Suprapubic skin (tissue), 4 donors: ENCODE measurements at places on chromosomes 16 and 17. TPM values are rescaled to one million over a fixed set of nuclear protein-coding genes. Genes with fewer than 3 reads are reported as not detected.

The UTS2R gene
- total RNA-seq = not detected

The CIBAR2 gene
- total RNA-seq = not detected

The JPT1 gene
- total RNA-seq = 46.1 TPM

The KRTAP3-1 gene
- 95.2 TPM for total RNA-seq

The ZNHIT3 gene
- total RNA-seq = 19.7 TPM

The TMEM132E gene
- total RNA-seq = 0.08 TPM

The CYB561 gene
- total RNA-seq = 59.0 TPM

The PIRT gene
- not detected for total RNA-seq

DNA sequence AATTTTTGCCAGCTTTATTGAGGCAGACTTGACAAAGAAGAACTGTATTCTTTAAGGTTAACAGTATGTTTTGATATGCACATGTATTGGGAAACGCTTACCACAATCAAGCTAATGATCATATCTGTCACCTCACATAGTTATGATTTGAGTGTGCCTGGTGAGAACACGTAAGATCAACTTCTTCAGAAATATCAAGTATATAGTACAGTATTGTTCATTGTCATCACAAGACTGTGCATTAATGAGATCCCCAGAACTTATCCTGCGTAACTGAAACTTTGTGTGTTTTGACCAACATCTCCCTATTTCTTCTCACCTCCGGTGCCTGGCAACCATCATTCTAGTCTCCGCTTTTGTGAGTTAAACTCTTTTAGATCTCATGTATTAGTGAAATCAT lies 756.4 kb upstream of the EEF2KMT start:
- no peak for DNase-seq

DNA sequence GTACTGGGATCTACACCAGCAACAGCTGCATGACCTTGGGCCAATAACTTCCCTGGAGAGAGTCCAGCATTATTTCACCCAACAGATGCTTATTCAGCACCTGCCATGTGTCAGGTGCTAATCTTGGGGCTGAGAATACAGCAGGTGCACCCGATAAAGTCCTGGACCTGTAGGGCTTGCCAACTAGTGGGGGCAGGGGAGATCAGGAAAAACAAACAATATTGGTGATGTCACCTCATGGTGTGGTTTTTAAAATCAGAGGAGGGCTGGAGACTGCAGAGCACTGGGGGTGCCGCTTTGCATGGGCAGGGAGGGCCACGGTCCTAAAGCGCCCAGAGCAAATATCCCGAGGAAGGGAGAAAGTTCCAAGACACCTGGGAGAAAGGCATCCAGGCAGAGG lies 218.8 kb downstream of the C16orf95 start:
- DNase-seq = no peak

- DNase-seq = no peak
Measured at GRCh38 chr16:31050280-31051030, 17.1 kb downstream of the STX4 start.

DNA sequence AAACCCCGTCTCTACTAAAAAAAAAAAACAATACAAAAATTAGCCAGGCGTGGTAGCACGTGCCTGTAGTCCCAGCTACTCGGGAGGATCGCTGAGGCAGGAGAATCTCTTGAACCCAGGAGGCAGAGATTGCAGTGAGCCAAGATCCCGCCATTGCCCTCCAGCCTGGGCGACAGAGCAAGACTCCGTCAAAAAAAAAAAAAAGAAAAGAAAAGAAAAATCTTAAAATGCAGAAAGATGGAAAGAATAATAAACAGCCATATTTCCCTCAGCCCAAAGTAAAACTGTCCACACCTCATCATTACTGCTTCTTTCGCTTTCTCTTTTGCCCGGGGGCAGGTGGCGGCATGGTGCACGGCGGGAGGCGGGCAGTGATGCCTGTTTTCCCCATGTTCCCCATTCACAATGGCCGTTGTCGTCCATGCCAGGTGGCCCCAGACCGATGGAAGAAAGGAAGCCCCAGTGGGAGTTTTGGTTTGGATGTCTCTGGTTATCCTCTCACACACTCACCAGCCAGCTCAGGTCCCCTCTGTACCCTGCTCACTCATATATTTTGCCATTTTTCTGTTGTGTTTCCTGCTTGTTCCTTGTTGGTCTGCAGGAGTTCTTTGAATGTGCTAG lies 37.0 kb upstream of the PEMT start:
- no peak for DNase-seq

DNA sequence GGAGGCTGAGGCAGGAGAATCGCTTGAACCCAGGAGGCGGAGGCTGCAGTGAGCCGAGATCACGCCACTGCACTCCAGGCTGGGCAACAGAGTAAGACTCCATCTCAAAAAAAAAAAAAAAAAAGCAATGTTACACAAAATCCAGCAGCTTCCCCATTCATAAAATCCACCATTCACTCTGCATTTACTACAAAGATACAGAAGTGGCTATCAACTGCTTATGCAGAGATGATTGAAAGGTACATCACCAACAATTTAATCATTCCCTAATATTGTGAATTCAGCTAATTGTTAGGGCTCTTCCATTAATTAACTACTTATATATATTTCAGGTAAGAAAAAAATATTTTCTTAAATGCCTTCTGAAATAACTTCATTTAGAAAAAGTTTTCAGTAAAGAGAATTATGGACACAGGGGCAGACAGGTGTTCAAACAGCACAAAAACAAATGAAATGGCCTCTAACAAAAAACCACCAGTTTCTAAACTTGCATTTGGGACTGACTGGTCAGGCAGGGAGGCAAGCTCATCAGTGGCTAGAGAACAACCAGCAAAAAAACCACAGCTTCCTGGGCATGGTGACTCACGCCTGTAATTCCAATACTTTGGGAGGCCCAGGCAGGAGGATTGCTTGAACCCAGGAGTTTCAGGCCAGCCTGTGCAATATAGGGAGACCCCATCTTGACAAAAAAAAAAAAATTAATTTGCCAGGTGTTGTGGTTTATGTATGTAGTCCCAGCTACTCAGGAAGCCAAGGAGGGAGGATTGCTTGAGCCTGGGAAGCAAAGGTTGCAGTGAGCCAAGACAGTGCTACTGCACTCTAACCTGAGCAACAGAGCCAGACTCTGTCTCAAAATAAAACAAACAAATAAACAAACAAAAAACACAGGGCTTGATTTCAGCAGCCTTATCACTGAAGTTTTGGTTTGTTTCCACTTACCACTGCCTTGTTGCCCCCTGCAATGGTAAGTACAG lies 26.3 kb downstream of the ERN1 start:
- DNase-seq = no peak

DNA sequence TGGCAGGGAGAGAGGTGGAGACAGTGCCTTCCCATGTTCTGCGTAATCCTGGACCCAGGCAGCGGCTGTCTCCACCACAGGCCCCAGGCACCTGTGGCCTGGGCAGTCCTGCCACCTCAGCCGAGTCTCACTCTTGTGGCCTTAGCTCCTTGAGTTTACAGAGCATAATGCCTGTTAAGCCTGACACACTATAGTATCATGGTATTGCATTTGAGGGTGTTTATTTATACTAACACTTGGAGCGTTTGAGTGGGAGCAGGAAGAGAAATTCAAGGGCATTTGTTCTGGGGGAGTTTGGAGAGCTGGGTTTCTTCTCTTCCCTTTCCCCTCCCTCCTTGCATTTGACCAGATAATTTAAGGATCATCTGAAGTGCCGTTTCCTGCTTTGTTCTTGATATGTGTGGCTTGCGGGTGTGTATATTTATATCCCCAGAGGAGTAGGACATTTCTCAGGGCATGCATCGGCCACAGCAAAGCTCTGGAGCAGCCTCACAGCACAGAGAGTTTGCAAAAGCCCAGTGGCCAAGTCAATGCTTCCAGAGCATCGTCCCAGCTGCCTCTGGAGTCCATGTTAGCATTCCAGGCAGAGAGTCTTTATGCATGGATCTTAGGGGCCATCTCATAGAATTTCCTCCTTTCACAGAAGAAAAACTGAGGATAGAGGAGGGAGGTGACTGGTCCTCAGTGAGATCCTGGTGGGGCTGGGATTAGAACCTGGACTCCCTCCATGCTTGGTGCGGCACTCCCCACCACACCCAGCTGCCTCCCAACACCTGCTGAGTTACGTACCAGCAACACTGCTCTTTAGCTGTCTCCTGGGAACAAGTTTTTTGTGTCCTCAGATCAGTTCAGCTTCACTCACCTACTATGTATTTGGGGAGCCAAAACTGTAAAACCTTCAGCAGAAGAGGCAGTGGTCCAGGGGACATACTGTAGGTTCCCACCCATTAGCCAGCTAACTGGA lies 222.8 kb downstream of the CCDC182 start:
- DNase-seq = no peak

DNA sequence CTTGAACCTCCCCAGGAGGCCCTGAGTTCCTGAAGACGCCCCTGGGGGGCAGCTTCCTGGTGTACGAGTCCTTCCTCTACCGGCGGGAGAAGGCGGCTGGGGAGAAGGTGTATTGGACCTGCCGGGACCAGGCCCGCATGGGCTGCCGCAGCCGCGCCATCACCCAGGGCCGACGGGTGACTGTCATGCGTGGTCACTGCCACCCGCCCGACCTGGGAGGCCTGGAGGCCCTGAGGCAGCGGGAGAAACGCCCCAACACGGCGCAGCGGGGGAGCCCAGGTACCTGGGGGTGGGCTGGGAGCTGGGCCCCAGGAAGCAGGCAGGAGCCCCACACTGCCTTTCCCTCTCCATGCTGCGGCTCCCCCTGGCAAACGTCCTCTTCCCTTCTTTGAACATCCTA lies 22.0 kb downstream of the FLYWCH1 start:
- DNase-seq = no peak

GRCh38 chr17:42067371-42068091 lies 17.1 kb upstream of the C17orf113 start:
- DNase-seq = peak; percentile 78

- DNase-seq = no peak
Measured at GRCh38 chr17:78953356-78954350, 26.1 kb downstream of the LGALS3BP start.

DNA sequence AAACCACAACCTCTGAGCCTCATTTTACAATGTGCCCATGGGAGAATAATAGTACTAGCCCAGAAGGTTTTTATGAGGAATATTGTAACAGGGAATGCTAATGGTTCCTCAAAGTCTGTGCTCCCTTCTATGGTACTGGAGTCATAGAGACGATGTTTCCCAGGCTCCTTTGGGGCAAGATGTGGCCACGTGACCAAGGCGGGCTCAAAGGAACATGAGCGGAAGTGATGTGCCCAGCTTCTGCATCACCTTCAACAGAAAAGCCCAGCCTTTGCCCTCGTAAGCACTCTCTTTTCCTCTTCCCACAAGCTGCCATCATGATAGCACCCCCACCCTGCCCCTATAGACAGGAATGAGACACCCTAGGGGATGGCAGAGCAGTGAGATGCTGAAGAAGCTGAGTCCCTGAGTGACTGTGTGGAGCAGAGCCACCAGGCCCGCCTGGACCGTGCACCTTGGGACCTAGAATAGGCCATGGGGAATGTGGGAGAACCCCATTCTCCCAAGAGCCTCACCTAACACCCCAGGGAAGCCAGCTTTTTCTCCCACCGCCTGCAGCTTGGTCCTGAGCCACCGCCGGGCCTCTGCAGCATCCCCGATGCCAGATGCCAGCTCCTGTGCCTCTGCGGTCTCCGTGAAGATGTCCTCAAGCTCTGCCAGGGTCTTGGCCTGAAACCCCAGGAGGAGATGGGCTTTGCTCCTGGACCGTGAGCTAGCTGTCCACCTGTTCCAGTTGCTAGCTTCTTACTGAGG lies 22.2 kb upstream of the PIK3R6 start:
- no peak for DNase-seq

- no peak for DNase-seq
Measured at GRCh38 chr16:19218581-19218980, 50.5 kb downstream of the SYT17 start.

GRCh38 chr17:28956861-28957260 lies 5.5 kb upstream of the PHF12 start:
- no peak for DNase-seq

DNA sequence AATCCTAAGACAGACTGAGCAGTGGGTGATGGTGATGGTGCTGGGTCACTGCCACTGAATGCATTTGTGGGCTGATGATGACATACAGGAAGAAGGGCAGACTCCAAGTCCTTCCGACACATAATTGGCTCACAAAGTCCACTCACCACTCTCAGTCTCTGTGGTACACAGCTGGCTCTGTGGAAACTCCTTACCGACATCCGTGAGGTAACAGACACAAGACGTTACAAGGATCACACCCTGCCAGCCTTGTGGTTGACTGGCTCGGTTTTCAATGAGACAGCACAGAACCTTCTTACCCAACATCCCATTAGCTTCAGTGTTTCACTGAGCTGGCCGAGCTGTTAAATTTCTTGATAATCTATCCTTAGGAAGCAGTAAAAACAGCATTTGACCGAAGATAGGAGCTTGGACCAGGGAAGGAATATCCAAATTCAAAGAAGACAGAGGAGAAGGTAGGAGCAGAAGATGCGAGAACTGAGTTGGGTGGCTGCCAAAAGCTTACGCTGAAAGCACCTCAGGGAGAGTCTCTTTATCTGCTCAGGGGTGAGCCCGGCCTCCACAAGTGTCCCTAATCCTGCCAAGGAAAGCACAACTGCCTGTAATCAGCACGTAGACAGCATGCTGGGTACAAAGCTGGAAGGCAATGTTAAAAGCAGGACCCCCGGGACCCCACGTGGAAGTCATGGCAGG lies 5.5 kb upstream of the MXRA7 start:
- no peak for DNase-seq

DNA sequence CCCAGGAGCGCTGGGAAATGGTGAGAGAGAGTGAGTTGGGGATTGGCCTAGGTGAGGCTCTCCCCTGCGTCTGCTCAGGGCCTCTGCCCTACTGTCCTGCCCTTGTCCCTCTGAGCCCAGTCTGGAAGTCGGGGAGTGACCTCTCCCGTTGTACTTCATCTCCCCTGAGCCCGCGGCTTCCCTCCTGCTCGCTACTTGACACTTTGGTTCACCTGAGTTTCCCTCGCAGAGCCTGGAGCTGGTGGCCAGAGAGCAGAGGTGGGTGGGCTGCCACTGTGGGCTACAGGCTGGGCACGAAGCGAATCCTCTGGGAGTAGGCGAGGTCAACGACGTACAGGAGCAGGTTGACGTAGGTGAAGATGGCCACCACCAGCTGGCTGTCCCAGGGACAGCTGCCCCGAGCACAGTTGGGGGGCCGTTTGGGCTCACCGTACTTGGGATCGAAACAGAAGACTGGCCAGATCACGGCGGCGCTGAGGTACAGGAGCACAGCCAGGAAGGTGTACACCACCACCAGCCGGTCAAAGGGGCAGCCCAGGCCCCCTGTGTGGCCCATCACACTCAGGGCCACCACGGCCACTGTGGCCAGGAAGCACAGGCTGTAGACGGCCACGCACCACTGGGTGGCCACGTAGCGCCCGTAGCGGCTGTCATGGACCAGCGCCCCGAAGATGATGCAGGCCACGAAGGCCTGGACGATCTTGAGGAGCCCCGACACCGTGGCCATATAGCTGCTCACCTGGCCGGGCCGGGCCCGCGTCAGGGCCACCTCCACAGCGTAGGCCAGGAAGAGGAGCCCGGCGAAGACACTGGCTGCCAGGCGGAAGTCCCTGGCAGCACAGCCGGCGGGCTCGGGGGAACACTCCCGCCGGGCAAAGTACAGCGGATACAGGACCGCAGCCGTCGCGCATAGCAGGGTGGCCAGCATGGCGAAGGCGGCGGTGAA lies 3.7 kb upstream of the PYCR1 start:
- no peak for DNase-seq
